Ovary (tissue), 10 donors: ENCODE measurements at places on chromosomes 12 and 14.

- no peak for DNase-seq
Measured at GRCh38 chr12:127685931-127686330, 581.0 kb upstream of the TMEM132C start.

DNA sequence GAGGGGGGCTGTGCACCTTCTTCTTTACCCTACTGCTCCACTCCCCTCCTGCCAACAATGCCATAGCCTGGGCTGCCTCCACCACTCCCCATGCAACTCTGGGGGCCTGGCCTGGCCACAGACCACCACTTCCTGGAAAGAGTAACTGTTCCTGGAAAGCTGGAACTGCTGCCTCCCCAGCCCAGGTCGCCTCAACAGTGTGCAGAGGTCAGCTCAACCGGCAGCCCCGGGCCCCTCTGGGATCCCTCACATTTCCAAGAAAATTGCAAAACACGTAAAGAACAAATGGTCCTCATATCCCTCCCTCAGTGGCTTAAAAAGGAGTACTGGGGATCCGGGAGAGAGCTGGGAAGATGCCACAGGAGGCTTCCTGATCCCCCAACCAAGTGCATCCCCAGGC is 22.4 kb upstream of the DIO3 start:
- DNase-seq: no peak

DNA sequence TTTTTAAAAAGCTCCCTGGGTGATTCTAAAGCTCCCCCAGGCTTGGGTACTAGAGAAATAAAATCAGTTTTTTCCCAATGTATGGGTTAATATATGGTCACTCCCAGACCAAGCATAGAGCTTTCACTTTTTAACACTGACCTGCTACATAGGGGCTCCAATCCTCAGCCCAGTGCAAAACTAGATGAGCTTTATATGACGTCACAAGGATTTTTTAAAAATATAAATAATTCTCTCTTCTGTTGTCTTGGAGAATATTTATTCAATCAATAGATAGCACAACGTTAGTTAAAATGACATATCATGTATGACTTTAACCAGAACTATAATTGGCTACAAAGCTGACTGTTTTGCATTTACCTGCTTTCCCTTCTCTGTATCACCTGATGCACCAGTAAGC is 137.9 kb upstream of the TMCC3 start:
- no peak for DNase-seq

- DNase-seq: no peak
Measured at GRCh38 chr14:24785698-24786097, 151.7 kb upstream of the GZMB start.

DNA sequence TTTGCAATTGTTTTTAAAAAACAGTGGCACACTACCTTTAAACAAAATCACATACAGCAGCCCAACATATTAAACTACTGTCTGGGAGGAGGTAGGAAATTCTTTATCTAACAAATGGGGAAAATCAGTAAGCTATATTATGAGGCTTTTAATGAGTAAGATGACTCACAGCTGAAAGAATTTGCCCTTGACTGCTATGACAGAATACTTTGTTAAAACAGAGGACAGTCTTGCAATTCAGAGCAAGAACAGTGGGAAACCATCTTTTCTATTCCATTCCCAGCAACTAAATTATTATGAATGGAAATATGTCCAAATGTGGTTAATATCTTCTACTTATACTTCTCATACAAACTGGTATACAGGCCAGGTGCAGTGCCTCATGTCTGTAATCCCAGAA is 49.2 kb upstream of the SGPP1 start:
- no peak for DNase-seq

- DNase-seq: peak; percentile 60
Measured at GRCh38 chr14:68952531-68953195, 26.4 kb downstream of the ACTN1 start.

GRCh38 chr12:120183211-120183631 is 11.3 kb downstream of the GCN1 start:
- no peak for DNase-seq

GRCh38 chr14:95656634-95657033 is 29.6 kb upstream of the TCL1B start:
- no peak for DNase-seq

- DNase-seq: no peak
Measured at GRCh38 chr12:91813701-91814100, 331.9 kb downstream of the BTG1 start.

GRCh38 chr12:132026061-132026795 is 76.5 kb downstream of the EP400 start:
- DNase-seq: peak; percentile 9

GRCh38 chr14:73526036-73526984 is 10.6 kb upstream of the ACOT1 start:
- DNase-seq: no peak

DNA sequence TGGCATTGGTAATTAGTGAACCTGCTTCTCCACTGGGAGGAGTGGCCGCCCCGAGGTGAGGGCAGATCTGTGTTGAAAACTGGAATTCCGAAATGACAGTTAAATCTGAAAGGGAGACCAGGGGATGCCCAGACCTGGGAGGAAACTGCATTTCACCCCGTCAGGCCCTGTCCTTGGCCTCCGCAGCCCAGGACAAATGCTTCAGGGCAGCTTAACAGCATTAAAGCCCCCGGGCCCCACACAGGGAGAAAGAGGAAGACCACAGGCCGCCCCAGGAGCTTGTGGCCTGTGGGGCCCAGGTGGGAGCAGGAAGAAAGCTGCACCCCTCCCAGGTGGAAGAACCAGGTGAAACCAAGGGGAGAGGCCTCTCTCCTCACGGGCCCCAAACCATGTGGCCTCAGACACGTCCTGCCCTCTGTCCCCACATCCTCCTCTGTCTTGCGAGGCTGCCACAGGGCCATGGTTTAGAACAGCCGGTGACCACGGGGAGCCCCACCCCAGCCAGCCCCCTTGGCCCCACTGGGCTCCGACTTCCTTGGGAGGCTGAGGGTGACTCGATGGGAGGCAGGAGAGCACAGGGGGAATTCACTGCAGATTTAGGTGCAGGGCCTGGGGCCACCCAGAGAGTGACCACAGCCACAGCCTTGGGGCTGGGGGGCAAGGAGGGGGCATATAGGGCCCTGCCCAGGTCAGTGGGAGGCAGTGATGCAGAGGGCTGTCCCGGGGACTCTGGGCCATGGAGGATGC is 265.4 kb downstream of the ADGRD1 start:
- DNase-seq: no peak

- no peak for DNase-seq
Measured at GRCh38 chr12:105455261-105455660, 124.8 kb downstream of the C12orf75 start.

GRCh38 chr12:108526482-108527165 is 11.5 kb downstream of the FICD start:
- DNase-seq: no peak

DNA sequence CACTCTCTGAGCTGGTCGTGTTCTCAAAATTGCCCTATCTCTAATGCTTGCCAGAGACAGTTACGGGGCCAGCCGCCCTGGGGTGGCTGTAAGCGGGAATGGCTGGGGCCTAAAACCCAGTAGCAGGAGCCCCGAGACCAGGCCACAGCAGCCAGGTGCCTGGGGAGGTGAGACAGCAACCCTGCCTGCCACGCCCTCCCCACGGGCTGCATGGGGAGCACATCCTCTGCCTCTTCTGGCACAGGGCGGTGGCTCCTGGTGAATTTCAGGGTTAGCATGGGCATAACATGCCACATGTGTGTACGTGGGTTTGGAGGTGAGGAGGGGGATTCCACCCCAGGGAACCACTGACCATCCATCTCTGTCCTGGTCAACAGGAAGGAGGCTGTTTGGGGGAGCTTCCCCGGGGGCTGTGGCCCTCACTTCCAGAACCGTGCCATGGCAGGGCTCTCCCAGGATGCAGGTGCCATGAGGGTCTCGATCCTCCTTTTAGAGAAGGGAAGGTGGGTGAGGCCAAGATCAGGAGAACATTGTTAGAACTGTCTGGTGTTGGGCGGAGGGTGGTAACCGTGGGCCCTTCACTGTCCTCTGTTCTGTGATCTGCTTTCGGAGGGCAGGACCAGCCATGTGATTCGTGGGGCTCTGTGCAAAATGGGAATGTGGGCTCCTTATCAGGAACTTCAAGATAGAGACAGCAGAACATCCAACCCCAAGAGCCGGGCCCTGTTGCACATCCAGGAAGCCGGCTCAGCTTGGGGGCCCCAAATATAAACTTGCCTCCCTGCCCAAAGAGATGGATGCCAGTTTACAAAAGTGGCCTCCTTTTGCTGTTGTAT is 312.2 kb upstream of the DIO3 start:
- DNase-seq: no peak

DNA sequence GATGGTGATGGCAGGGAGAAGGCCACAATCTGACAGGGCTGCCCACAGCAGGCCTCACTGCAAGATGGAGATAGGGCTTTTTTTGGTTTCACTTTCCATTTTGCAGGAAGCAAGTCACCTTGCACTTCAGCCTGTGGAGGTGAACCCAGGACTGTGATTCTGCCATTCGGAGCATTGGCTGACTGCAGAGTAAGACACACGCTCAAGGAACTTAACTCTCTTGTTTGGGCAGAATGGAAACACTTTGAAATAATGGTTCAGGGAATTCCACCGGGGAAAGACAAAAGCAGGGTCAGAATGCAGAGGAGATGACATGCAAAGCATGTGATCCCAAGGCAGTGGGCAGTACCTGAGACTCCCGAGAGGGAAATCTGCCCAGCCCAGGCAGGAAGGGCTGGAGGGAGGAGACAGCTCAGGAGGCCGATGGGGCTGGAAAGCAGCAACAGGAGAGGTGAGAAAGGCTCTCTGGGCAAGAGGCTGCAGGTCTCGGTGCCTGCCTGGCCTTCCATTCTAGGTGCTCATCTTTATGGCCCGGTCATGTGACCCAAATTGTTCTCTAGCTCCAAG is 58.7 kb upstream of the PRMT8 start:
- no peak for DNase-seq

DNA sequence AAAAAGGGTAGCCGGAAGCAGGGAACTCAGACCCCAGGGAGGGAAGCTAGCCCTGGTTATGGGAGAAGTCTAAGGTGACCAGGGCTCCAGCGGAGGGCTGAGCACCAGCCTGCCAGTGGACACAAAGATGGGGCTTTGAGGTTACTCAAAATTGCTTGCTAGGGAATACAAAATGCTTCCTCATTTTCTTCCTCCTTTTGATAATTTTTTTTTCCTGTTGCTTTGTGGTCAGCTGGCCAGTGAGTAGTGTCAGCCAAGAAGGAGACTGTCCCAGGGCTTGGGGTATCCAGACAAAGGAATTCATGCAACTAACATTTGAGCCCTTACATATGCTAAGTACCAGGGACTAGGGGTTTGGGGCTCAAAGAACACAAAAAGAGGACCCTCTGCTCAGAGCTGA is 206.2 kb downstream of the PPM1H start:
- DNase-seq: no peak

DNA sequence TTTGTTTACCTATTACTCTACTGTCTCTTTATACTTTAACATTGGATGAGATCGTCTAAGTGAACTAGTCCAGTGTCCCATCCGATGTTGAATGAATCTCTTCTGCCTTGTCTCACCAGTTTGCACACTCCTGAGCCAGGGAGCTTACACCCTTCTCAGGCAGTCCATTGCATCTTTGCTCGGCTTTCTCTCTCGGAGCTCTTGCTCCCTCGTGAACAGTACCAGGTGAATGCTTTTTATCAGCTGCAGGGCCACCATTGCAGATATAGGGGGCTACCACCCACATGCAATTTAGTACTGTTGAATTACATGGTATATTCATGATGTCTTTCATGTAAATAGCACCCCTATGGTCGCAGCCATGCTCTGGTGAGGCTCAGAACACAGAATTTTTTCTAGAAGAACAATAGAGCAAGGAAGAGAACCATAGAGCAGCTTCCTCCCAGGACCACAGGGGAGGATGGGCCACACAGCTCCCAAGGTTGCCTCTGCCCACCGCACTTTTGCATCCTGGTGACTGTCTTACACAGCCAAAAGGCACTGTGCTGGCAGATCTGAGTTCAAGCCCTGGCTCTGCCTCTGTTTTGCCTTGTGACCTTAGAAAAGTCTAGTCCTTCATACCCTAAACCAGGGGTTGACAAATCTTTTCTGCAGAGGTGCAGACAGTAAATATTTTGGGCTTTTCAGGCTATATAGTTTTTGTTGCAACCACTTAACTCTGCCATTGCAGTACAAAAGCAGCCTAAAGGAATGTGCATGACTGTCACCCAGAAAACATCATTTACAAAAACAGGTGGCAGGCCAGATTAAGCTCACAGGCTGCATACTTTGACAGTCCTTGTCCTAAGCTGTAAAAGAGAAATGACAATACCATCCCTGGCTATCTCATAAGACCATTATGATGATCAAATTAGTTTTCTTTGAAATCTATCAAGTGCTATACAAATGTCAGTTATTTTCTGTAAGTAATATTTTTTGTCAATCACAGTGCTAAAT is 35.4 kb downstream of the PLEKHG7 start:
- DNase-seq: no peak

DNA sequence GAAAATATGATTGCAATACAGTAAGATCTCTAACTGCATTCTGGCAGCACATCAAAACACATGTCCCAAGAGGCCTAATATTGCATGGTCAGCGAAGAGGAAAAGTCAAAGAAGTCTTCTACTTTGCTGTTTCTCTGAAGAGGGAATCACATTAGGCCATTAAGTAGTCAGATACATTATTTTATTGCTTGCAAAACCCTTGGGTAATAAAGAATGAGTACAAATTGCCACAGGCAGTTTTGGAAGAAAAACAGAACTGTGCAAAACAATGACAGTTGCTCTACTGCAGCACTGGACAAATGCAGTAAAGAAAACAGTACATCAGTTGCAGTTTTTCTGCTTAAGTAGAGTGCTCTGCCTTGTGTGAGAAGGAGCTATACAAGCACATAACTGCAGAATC is 211.9 kb downstream of the MED13L start:
- DNase-seq: no peak

DNA sequence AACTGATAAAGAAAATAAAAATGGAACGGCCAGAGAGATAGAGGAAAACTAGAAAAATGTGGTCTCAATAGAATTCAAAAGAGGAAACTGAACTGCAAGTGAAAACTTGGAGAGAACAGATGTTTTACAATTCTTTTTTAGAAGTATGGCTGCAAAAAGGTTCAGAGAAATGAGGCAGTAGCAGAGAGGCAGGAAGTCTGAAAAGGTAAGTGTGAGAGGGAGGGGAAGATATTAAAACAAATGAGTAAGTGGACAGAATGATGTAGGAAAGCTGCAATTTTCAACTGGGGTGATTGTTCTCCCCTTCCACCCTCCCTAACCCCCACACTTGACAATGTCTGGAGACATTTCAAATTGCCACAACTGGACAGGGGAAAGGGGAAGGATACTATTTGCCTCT is 12.9 kb downstream of the BTBD7 start:
- no peak for DNase-seq

DNA sequence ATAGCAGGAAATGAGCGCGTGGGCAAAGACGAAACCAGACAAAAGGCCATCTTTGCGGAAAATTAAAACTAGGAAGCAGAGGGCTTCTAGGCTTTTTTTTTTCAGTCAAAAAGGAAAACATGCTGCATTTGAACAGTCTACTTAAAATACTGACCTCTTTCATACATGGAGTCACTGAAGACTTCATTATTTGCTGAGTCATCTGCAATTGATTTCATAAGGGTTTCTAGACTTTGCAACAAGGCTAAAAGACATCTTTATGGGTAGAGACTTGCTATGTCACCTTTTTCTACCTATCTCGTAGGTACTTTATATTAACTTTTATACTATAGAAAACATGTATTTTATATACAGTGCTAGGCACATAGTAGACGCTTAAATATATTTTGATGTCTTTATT is 238.4 kb downstream of the TMEM132D start:
- DNase-seq: no peak

GRCh38 chr12:124916374-124917134 is 2.1 kb upstream of the UBC start:
- DNase-seq: no peak

- DNase-seq: no peak
Measured at GRCh38 chr14:102588821-102589220, 3.6 kb upstream of the RCOR1 start.

GRCh38 chr14:74627076-74627475 is 15.0 kb upstream of the LTBP2 start:
- DNase-seq: no peak
